ENCODE measurements at places on chromosomes 7 and 10.
A peak's percentile ranks its signal among the peaks of the same experiment; 100 is the strongest.

GRCh38 chr10:103193820-103194529 lies 903 bp upstream of the NT5C2 start:
- DNase-seq: no peak

GRCh38 chr7:142919656-142920055 lies 13.9 kb downstream of the TRPV5 start:
- no peak for DNase-seq

- no peak for DNase-seq
Observed at GRCh38 chr10:6838118-6838517, 258.0 kb upstream of the PRKCQ start.

GRCh38 chr7:35701287-35701900 lies 6.5 kb upstream of the HERPUD2 start:
- DNase-seq: no peak

DNA sequence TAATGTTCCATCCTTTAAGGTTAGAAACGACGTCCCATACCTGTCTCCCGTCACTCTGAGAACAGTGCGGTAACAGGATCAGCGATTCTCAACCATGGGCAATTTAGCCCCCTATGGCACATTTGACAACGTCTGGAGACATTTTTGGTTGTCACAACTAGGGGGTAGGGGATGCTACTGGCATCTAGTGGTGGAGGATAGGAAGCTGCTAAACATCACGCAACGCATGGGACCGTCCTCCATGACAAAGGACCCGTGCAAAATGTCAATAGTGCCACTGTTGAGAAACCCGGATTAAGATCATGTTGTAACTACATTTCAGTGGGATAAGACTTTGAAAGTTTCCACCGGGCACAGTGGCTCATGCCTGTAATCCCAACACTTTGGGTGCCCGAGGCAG lies 5.0 kb upstream of the PAXIP1 start:
- peak; percentile 13 for DNase-seq
